Mucosa of gallbladder (tissue), 1 donor: ENCODE measurements at places on chromosomes 5 and 9. TPM values are rescaled to one million over a fixed set of nuclear protein-coding genes. Genes with fewer than 3 reads are reported as not detected.

DNA sequence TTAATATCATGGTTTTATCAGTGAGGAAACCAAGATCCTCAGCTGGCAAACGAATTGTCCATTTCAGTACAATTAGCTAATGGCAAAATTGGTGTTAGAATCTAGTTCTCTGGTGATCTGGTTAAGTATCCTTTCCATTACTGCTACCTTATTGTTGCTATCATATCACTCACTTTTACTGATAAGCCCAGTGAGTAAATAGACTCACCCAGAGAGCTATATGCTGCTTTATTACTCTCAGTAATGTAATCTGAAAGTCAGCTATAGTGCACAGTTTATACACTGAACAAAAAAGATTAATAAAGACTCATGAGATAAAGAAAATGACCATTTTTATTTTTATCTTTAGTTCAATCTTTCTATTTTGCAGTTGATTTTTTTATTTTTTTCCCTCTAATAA lies 95.0 kb downstream of the DMAC1 start:
- DNase-seq = no peak

DNA sequence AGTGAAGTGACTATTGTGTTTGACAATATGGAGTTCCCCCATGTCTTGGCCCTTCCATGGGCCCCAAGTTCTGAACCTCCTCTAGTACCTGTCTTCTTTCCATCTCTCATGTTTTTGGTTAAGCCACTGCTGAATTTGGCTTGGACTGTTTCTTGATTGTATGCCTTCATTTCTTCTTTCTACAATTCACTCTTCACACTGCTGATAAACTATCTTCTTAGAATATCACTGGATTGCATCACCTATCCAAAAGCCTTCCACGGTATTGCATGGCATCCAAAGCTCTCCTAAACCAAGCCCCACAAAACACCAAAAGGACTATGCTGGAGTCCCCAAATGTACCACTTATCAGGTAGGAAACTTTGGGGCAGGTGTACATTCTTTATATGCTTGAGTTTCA lies 4.3 kb upstream of the POC5 start:
- DNase-seq = no peak

GRCh38 chr5:73027816-73028215 lies 72.0 kb downstream of the FCHO2 start:
- DNase-seq = no peak

GRCh38 chr5:34699155-34700077 lies 43.3 kb downstream of the RAI14 start:
- DNase-seq = peak; percentile 64

- peak; percentile 67 for DNase-seq
Measured at GRCh38 chr9:127608104-127608966, 3.7 kb upstream of the STXBP1 start.

DNA sequence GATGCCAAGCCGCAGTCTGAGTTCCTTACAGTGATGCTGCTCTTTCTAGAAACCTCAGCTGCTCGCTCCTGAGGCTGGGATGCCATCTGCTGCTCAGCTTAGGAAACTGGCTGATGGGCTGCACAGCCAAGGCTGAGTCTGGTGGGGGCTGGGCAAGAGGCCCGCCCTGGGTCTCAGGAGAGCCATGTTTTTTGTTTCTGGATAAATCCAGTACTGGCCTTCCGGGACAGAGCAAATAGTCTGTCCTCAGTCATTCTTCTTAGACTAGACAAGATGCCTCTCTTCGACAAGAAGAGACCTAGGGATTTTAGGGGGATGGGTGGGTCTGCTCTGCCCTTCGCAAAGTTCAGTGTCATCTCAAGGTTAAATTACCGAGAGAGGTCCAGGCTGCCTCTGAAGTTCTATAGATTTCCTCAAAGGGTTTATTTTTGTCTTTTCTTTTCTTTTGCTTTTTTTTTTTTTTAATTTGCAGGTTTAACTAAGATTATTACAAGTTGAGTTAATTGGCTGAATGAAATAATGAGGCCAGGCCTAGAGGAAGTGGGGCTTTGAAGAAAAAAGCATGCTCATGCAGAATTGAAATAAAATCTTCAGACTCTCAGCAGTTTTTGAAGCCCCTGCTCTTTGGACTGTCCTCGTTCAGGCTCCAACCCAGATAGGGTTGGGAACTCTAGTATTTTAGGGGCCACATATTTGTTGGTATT lies 30.6 kb upstream of the MATR3 start:
- peak; percentile 87 for DNase-seq

GRCh38 chr9:130987054-130987453 lies 21.9 kb upstream of the LAMC3 start:
- DNase-seq = no peak

DNA sequence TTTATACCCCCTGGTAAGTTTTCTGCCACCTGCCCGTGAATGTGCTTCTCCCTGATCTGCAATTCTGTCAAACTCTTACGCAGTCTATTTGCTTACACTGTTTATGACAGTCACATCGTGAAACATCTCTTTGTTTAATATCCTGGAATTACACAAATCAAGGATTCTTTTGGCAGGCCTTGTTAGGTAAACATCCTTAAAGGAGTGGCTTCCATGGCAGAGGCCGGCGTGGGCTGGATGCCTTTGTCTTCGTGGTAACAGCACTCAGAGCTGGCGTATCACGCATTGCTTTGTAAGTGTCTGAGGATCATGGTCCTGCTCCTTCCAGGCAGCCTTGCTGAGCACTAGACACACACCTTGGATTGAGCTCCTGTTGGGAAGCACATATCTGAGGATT lies 145.7 kb downstream of the IRX1 start:
- no peak for DNase-seq

DNA sequence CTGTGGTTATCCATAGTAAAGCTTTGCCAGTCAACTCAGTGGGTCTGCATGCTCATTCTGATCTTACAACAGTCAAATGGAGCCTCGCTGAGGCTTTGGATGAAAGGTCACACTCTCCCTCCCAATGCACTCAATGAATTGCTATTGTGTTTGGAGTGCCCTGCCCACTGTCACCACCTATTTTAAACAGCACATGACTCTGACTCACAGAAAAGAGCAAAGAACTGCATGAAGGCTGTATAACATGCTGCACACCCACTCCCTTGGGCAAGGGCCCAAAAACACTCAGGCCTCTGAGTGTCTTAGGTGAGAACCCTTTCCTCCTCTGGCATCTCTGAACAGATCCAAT lies 118.7 kb upstream of the CCDC112 start:
- peak; percentile 88 for DNase-seq

DNA sequence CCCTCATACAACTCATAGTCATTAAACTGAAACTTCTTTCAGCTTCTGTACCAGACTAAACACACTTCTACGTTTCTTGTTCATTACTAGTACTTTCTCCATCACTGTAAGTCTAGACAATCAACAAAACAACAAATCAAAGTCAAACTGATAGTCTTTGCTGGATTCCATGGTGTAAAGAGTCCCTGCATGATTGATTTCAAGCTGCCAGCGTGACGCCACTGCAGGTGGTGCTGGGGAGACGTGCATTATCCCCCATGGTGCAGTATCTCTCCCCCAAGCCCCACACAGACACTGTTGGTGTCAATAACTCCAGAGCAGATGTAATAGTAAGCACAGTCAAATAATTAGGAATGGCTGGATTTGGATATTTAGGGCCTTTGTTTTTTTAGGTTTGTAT lies 10.7 kb upstream of the SLC2A8 start:
- DNase-seq = no peak

DNA sequence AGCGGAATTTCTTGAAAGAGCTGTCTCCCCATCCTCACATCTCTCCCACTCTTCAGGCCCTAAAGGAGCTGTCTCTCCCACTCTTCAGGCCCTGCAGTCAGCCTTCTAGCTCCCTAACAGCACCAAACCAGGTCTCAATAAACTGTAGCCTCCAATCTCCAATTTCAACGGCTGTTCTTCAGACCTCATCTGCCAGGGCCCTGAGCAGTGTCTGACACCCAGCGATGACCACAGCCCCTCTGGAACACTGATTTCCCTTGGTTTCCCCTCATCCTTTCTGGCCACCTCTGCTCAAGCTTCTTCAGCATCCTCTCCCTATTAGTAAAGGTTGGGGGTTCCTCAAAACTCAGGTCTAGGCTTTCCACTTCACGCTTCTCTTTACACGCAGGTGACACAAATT lies 1.6 kb upstream of the P4HA2 start:
- DNase-seq = no peak

DNA sequence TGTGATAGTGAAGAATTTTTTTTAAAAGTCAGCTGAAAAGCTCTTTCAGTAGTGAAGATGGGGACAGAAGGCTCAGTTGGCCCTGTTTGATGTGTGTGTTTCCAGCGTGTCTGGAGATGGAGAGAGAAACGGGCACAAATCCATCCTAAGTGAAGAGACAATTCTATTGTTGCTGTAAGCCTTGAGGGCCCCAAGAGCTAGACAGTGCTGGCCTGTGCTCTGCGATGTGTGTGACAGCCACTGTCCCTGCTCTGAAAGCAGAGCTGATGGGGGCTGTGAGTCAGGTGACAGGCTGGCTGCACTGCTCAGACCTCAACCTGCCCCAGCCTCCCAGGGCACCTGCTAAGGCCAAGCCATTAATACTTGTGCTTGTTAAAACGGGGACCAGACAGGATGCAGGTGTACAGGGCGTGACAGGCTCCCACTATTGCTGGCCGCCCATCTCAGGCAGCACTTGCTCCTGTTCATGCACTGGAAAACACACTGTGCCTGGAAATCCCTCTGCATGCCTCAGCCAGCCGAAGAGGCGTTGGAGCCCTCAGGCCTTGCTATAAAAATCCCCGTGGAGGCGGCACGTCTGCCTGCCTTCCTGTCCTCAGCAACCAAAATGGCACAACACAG lies 44.6 kb upstream of the SEMA4D start:
- no peak for DNase-seq

- peak; percentile 6 for DNase-seq
Measured at GRCh38 chr5:139966856-139967255, 76.2 kb downstream of the NRG2 start.

DNA sequence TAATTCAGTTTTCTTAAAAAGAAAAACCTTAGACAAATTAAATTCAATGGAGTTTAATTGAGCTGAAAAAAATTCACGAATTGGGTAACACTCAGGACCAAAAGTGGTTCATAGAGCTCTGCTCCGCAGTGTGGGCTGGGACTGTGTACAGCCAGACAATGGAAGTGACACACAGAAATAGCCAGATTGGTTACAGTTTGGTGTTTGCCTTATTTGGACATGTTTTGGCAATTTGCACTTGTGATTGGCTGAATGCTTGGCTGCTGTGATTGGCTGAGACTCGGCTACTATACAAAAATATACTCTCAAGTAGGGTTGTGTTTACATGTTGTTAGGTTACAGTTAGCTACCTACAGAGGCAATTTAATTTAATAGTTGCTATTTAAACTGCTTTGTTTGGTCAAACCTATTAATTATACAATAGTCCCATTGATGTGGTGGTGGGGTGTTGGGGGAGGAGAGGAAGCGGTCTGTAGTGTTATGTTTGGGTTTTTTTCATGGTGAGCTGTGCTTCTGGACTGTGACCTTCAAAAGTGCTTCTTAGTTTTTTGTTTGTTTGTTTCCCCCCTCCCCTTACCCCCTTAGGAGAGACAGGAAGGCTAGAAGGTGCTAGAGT lies 95.2 kb downstream of the CNTLN start:
- no peak for DNase-seq

GRCh38 chr5:16619136-16619535 lies 2.3 kb upstream of the RETREG1 start:
- no peak for DNase-seq

- no peak for DNase-seq
Measured at GRCh38 chr9:78547831-78548230, 250.9 kb downstream of the PSAT1 start.

- DNase-seq = no peak
Measured at GRCh38 chr5:150020249-150020648, 19.7 kb downstream of the HMGXB3 start.

DNA sequence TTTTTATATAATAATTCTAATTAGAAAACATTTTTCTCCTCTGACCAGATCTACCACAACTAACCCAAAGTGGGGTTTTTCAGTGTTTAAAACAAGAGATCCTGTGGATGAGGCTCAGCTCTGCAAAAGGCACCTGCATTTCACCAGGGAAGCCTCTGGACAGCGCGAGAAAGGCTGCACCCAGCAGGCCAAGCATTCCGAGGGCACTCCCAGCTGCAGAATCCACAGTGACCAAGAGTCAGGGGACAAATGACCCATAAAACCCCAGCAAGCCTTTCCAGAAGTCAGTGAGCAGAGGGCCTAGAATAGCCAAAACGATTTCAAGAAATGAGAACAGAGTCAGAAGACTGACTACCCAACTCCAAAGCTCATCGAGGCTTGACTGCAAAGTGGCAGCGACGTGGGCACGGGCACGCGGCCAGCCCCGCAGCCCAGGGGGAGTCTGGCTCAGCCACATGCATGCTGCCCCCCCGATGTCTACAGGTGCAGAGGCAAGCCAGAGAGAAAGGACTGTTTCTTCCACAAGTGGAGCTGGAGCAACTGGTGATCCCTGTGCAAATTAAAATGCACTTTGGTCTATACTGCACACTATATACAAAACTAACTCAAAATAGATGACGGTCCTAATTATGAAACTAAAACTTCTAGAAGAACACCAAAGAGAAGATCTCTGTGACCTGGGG lies 26.2 kb downstream of the TPPP start:
- DNase-seq = no peak

DNA sequence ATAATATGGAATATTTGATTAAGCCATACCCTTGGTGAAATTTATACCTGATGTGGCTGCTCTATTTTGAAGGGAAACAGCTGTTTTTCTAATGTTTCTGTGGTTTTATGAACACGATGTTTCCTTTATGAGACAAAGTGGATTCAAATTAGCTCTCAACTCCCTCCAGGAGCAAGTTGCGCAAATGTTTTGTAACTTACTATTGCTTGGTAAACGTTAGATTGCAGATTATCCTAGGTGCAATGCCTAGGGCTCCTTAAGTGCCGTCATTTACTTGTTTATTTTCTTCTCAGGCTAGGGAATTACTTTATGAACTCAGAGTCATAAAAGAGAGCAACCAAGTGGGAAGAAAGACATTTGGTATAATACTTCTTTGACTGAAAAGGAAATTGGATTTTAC lies 763.1 kb downstream of the TAF11L14 start:
- DNase-seq = no peak

GRCh38 chr9:131402738-131403492 lies 9.0 kb downstream of the PRRC2B start:
- DNase-seq = peak; percentile 83

- DNase-seq = no peak
Measured at GRCh38 chr5:141420855-141421488, at the start of gene PCDHGA11. TSS of gene PCDHGA11 (plus strand) at chr5:141421051. CDS start at chr5:141421228, 177 bp downstream.

DNA sequence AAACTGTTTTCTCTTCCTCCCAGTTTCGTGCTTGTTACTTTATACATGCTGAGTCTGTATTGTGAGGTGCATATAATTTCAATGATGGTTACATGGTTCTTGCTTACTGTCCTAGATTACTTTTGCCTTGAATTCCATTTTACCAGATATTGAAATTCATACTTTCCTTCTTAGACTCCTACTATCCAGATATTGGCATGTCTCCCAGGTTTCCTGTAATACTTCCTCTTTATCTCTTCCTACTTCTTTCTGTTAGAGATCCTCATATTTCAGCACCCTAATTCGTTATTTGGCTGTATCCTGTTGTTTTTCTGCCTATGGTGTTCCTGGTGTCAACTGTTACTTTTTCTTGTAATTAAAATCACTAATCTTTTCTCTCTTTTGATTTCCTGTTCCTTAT lies 522.1 kb downstream of the CCDC171 start:
- no peak for DNase-seq

The PCDHB10 gene
- total RNA-seq = 2.5 TPM

The TAS2R1 gene
- not detected for total RNA-seq

The MAP1B gene
- total RNA-seq = 81.3 TPM

The ADAMTS16 gene
- 0.78 TPM for total RNA-seq

The SAPCD2 gene
- total RNA-seq = 2.4 TPM

The UGCG gene
- 44.6 TPM for total RNA-seq

The SLC25A46 gene
- 46.1 TPM for total RNA-seq

The PCDHAC2 gene
- 33.4 TPM for total RNA-seq

The AMBP gene
- total RNA-seq = 1,366 TPM

The COL15A1 gene
- total RNA-seq = 46.2 TPM

The DBH gene
- 0.06 TPM for total RNA-seq
